ENCODE measurements at places on chromosomes 13 and 19.

DNA sequence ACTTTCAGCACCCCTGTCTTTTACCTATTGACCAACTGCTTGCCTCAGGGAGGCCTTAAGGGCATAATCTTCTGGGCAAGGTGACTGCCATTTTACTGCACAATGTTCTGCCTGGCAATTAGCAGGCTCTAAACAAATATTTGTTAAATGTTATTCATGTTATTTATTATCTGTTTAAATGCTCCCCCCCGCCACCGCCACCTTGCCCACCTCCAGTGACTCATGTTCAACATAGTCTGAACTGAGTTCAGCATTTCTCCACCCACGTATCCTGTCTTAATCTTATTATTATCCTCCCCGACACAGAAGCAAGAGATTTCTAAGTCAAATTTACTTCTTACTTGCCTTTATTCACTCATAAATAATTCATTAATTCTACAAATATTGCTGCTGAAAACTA, 144.8 kb downstream of the LIG4 start:
- no peak for DNase-seq

- no peak for DNase-seq
These were observed 827 bp downstream of the CKM start for GRCh38 chr19:45321848-45322247.

DNA sequence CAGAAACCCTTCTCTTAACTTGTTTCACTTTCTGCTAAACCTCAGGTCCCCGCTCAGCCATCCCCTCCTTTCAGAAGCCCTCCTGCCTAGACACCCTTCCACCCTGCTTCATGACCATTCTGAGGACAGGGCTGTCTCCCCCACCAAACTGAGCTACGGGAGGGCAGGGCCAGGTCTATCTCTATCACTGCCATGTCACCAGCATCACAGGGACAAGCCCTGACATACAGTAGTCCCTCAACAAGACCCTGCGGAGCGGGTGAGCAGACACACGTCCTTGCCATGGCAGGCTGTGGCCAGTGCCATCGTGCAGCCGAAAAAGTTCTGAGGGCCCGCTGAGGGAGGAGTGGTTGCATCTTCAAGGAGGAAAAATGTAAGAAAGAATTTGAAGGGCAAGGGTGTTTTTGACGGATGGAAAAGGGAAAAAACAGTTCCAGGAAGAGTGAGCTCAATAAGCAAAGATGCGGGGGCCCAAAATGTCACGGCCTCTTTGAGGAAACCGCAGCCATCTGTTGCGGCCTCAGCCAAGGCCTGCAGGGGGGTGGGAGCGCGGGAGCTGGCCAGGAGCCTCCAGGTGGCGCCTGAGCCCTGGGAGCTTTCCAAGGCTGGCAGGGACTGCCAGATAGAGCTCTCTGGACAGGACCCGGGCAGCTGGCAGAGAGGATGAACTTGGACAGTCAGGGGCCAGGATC, 8.1 kb downstream of the PTGIR start:
- no peak for DNase-seq

- DNase-seq: no peak
These were observed 6.4 kb downstream of the LRCH1 start for GRCh38 chr13:46559272-46559805.

DNA sequence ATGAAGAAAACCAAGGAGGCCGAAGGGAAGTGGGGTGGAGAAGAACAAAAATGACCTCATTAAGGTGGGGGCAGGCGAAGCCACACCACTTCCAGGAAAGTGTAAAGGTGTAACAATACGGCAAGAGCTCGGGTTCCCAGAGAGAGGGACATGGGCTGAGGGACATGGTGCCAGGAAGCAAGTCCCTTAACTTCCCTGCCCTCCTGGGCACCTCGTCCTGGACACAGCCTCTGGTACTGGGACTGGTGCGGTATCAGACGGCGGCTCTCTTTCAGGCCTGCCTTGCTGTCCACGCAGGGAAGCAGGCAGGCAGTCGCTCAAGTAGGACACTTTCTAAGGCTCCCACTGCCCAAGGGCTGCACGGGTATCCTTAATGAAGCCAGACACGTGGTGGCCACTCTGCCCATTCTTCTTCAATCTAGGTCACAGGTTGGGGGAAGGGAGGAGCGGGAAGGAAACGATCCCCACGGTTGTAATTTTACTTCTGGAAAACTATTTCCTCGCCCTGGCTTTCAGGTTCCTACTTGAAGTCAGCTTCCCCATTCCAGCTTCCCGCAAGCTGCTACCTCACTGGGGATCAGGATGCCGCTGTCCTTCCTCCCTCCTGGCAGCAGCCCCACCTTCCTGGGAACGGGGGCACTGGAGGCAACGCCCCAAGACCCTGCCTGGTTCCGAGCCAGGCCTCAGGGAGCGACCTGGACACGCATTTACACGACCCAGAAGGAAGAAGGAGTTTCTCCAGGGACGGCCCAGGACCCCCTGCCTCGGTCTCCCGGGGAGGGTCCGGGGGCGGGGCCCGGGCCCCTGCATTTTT, 1.2 kb downstream of the AP3D1 start:
- no peak for DNase-seq

DNA sequence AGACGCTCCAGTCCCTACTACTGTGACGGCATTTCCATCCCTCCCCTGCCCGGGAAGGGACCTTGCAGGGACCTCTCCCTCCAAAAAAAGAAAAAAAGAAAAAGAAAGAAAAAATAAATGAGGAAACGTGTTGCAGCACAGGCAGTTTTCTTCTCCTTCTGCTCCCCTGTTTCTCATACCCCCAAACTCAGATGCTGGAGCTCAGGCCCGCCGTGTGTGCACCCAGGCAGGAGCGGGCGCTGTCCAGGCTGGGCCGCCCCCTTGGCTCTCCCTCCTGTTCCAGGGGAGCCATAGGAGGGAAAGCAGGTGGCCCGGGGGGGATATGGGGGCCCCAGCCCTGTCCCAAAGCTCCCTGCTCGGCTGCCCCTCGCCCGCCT, 5.8 kb downstream of the YIPF2 start:
- DNase-seq: no peak

DNA sequence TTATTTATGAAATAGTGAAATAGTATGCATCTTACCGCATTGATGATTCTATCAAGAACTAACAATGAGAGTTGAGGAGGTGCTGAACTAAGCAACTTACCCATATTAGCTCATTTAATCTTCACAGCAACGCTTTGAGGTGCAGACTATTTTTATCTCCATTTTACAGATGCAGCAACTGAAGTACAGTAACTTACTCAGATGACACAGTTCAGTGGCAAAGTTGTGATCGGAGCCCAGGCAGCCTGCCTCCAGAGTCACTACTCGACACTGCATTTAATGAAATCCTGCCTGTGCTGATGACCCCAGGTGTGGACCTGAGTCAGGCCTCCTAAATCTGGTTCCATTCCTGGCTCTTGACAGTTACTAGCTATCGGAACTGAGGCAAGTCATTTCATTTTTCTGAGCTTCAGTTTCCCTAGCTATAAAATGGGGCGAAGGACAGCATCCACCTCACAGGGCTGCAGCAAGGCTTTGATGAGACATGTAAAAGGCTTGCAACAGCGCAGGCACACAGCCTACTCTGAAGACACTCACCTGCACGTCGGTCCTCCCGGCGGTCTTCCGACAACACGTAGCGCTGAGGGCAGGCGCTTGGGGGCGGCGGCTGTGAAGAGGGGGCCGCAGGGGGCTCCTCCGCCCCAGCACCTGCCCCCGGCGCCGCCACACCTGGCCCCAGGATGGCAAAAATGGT, 1.5 kb downstream of the MYPOP start:
- DNase-seq: no peak

DNA sequence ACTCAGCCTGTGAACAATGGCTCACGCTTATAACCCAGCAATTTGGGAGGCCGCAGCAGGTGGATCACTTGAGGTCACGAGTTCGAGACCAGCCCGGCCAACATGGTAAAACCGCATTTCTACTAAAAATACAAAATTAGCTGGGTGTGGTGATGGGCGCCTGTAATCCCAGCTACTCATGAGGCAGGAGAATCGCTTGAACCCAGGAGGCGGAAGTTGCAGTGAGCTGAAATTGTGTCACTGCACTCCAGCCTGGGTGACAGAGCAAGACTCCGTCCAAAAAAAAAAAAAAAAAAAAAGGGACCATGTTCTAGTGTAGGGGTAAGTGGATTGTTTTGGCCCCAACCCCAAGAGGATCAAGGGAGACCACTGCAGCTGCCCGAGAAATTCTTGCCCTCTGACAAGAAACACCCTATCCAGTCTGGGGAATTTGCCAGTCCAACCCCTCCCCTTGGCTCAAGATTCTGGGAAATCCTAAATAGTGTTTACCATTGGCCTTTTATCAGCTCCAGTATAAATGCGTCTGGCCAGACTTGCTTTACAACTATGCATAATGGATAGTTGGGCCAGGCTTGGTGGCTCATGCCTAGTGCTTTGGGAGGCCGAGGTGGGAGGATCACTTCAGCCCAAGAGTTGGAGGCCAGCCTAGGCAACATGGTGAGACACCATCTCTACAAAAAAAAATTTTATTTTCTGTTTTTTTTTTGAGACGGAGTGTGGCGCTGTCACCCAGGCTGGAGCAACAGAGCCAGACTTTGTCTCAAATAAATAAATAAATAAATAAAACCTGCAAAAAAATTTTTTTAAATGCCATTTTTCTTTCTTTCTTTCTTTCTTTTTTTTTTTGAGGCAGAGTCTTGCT, 5.1 kb upstream of the DHDH start:
- DNase-seq: no peak
